Astrocyte (in vitro differentiated cells and primary cell): ENCODE measurements at places on chromosomes 6 and 20. TPM values are rescaled to one million over a fixed set of nuclear protein-coding genes. Genes with fewer than 3 reads are reported as not detected.

The RAB44 gene
- 0.14 and 0.16 TPM in 2 replicates for total RNA-seq

The DAAM2 gene
- total RNA-seq: 38.4 and 50.3 TPM in 2 replicates

The SYTL3 gene
- 0.82 and 1.2 TPM in 2 replicates for total RNA-seq

The DNMT3B gene
- total RNA-seq: 5.0 and 5.6 TPM in 2 replicates

The SLC22A7 gene
- total RNA-seq: not detected in 2 replicates

The ZFP57 gene
- 0.36 and 0.50 TPM in 2 replicates for total RNA-seq

DNA sequence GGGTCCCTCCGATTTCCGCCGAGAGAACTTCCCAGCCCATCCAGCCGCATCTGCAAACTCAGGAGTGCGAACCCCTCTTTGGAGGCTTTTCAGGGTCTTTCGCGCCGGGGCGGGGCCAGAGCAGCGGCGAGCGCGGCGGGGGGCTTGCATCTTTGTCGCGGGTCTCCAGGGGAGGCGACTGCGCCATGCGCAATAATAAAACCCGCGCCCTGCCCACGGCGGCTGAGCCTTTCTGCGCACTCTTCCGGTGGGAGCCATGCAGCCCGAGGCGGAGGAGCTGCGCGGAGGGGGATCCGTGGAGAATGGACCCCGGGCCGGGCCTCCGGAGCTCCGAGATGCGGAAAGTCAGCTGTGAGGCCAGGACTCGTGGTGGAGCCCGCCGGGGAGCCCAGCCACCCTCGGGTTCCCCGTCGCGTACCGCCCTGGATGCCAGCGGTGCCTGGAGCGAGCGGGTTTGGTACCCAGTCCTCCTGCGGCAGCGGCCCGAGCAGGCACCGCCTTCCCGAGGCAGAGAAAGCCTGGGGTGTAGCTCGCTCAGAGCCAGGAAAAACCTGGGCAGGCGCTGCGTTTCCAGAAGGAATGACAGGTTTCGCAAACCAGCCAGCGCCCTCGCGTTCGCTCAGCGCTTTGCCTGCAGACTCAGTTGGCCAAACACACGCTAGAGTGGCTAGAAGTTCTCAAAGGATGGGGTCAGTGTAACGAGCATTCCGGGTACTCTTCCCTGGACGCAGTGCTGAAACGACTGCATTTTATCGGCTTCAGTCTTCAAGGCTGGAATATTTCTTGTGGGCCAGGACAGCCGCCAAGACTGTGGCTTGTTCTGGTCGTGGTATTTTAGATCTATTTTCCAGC is 1.2 kb downstream of the AKAP12 start:
- peak overlapping the region; percentile 75 for H3K27ac ChIP-seq
- H3K4me1 ChIP-seq: peaks cover 23% of the 10 kb centered on the region
- DNase-seq: peak; percentile 85
- H3K27me3 ChIP-seq: no peaks in the 10 kb centered on the region

GRCh38 chr6:80932359-80932758 is 820.1 kb downstream of the TENT5A start:
- no peak overlapping the region for H3K4me3 ChIP-seq
- DNase-seq: peak; percentile 81
- H3K27ac ChIP-seq: no peak overlapping the region

GRCh38 chr6:41318654-41319565 is 16.5 kb upstream of the NCR2 start:
- peak overlapping the region; percentile 49 for H3K4me3 ChIP-seq
- no peak overlapping the region for H3K27ac ChIP-seq
- peaks cover 31% of the 10 kb centered on the region for H3K27me3 ChIP-seq
- peak; percentile 45 for DNase-seq
- H3K36me3 ChIP-seq: no peaks in the 10 kb centered on the region

GRCh38 chr6:150327117-150327774 is 41.6 kb upstream of the IYD start:
- peaks cover 3% of the 10 kb centered on the region for H3K27me3 ChIP-seq
- no peak overlapping the region for H3K4me3 ChIP-seq
- no peaks in the 10 kb centered on the region for H3K36me3 ChIP-seq
- no peak for DNase-seq
- peaks cover 3% of the 10 kb centered on the region for H3K4me1 ChIP-seq
- no peak overlapping the region for H3K27ac ChIP-seq

- no peaks in the 10 kb centered on the region for H3K36me3 ChIP-seq
- no peak for DNase-seq
- peaks cover 7% of the 10 kb centered on the region for H3K4me1 ChIP-seq
- H3K27ac ChIP-seq: no peak overlapping the region
- peak overlapping the region; percentile 57 for H3K4me3 ChIP-seq
- peaks cover 42% of the 10 kb centered on the region for H3K27me3 ChIP-seq
Observed at GRCh38 chr6:46491628-46492547, 639 bp upstream of the RCAN2 start.

GRCh38 chr6:14386668-14387067 is 269.1 kb downstream of the CD83 start:
- no peaks in the 10 kb centered on the region for H3K4me1 ChIP-seq
- no peaks in the 10 kb centered on the region for H3K36me3 ChIP-seq
- DNase-seq: no peak
- peaks cover 5% of the 10 kb centered on the region for H3K27me3 ChIP-seq

DNA sequence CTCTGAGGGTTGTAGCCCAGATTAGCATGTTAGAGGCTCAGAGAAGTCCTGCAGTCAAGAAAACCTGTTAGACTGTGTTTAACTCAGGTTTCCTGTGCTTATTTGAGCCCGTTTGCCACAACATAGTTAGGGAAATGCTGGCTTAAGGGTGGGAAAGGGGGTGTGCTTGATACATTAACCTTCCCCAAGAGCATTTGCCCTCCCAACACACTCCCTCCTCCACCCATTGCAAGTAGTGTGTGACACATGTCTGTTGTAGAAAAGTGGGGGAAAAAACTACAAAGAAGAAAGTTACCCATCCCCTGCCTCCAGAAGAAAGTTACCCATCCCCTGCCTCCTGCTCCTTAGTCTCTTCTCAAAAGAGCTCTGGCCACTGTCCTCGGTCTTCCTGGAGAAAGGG is 36.8 kb upstream of the MRPS18A start:
- no peak overlapping the region for H3K4me3 ChIP-seq
- no peaks in the 10 kb centered on the region for H3K36me3 ChIP-seq
- no peak overlapping the region for H3K27ac ChIP-seq
- H3K4me1 ChIP-seq: peaks cover 15% of the 10 kb centered on the region

DNA sequence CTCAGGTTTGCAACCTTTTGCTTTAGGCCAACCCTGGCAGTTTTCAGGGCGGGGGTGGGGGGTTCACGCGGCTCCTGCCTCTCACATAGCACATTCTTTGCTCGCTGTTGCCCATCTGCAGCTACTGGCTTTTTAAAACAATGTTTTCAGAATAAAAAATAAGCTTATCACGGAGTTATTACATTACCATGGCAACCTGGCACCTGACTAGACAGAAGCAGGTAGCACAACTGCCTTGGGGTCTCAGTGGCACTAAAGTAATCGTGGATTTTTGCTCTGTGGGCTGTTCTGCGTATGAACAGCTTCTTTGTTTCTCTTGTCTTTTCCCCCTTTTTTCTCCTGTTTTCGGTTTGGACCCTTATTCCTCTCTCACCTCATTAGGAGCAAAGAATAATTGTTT is 9.1 kb upstream of the MANBAL start:
- no peak overlapping the region for H3K4me3 ChIP-seq
- H3K4me1 ChIP-seq: no peaks in the 10 kb centered on the region
- no peak overlapping the region for H3K27ac ChIP-seq
- no peaks in the 10 kb centered on the region for H3K36me3 ChIP-seq
- no peak for DNase-seq

DNA sequence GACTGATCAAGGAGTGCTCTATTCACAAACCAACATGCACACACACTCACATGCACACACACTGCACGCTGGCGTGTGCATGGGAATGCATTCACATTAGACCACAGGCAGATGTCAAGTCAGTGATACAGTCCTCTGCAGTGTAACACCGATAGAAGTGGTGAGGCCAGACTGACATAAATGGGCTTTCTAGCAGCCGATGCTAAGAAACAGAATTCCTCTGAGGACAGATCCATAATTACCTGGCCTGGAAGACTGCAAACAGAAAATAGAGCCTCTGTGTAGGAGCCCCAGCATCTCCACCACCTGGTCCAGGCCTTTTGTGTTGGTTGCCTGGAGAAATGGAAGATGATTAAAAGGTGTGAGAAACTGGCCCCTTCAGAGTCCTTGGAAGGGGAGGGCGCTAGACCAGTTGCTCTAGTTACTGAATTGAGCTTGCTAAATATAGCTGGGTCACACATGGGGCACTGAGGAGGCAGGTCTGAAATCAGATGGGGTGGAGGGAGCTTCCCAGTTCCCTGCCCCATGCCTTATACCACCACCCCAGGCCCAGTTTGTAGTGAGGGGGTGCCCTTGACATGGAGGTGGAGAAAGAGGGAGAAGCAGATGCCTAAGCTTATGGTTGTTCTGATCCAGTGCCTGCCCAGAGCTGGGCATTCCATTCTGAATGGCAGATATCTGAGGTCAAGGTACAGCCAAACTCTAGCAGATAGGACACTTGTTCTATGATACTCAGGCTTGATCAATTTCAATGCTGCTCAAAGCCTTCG is 233.8 kb downstream of the LRFN2 start:
- no peak for DNase-seq
- H3K4me3 ChIP-seq: no peak overlapping the region
- no peaks in the 10 kb centered on the region for H3K27me3 ChIP-seq

DNA sequence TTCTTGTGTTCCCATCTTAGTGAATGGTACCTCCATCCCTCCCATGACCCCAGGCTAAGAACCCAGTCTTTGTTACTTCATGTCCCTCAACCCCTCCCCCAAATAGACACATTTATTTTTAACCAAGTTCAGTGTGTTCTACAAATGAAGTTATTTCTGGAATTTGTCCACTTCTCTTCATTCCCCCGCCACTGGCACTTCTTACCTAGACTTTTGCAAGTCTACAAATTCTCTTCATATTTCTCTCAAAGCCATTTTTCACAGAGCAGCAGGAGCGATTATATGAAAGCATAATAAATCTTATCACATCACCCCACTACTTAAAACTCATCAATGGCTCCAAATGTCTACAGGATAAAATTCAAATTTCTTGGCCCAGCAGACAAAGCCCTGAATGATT is 131.4 kb downstream of the BTBD9 start:
- peaks cover 20% of the 10 kb centered on the region for H3K4me1 ChIP-seq
- no peaks in the 10 kb centered on the region for H3K36me3 ChIP-seq
- H3K4me3 ChIP-seq: no peak overlapping the region
- H3K27me3 ChIP-seq: no peaks in the 10 kb centered on the region
